Muscle of back (tissue), 13 donors: ENCODE measurements at places on chromosomes 4 and X.
A peak's percentile ranks its signal among the peaks of the same experiment; 100 is the strongest.

GRCh38 chr4:109365939-109366338, 63.5 kb upstream of the COL25A1 start:
- DNase-seq = no peak

DNA sequence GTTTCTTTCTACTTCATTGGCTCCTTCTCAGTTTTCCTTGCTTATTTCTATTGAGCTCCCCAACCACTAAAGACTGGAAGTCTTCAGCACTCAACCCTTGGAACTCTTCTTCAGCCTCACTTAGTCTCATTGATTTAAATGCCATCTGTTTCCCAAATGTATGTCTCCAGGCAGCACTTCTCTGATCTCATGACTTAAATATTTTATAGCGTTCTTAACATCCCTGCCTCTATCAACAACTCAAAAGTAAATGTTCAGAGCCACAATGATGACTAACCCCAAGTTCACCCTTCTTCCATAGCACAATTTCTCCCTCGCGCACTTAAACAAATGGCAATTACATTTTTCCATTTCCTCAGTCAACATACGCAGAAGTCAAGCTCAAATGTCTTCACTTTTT, 1393.3 kb downstream of the ARAP2 start:
- peak; percentile 70 for DNase-seq

DNA sequence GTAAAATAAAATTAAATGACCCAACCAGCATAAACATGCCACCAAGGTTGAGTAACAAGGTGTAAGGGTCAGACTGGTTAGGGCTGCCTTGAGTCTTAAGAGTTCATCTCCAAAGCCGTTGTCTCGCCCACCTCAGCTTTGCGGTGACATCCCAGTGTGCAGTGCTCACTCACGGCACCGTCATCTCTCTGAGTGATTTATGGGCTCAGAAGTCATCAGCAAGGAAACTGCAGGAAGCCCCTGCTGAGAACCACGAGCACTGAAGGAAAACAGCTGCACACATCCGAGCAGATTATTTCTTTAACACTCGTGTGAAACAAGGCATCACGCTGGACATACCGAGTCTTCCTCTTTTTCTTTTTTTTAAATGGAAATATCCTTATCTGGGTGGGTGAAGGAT, 411.1 kb downstream of the TRIML1 start:
- no peak for DNase-seq

DNA sequence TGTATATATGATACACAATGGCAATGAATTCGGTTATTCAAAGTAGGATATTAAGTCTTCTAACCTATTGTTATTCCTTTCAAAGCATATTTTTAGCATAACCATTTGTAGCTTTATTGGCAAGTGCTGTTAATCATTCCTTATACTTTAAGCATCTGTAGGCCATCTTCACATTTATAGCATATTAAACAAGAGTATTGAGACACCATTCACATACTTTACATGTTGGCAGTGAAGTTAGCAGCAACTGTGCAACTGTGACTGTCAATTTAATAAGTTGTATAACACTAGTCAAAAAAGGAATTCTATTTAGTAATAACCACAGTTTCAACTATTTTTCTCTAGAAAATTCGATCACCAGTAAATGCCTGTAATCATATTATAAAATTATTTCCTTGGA, 107.3 kb upstream of the MYOZ2 start:
- peak; percentile 27 for DNase-seq

GRCh38 chrX:118502161-118502789, 6.7 kb downstream of the DOCK11 start:
- DNase-seq = no peak

GRCh38 chrX:22105231-22105630, 73.1 kb downstream of the PHEX start:
- peak; percentile 85 for DNase-seq

- peak; percentile 81 for DNase-seq
These were observed at the start of gene ARX for GRCh38 chrX:25015486-25016360. Gene ARX, minus strand, starts transcription at chrX:25015965. Its CDS starts 228 bp downstream, at chrX:25015737.

DNA sequence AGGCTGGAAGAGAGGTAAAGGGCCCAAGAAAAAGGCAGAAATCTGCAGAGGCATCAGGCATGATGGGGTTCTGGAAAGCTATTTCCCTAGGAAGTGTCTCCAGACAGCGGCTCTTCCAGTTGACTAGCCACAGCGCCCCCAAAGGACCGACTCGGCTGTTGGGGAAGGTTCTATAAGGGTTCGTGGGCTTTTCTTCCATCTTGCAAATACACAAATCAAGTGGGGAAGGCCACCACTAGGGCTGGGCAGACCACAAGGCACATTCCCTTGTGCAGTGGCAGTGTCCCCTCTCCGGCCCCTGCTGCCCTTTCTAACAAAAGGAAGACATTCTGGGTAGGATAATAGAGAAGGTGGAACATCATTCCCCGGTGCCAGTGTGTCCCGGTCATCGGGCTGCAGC, 18.2 kb downstream of the BCOR start:
- no peak for DNase-seq

- DNase-seq = no peak
These were observed 309.6 kb upstream of the DDX53 start for GRCh38 chrX:22690116-22690515.

DNA sequence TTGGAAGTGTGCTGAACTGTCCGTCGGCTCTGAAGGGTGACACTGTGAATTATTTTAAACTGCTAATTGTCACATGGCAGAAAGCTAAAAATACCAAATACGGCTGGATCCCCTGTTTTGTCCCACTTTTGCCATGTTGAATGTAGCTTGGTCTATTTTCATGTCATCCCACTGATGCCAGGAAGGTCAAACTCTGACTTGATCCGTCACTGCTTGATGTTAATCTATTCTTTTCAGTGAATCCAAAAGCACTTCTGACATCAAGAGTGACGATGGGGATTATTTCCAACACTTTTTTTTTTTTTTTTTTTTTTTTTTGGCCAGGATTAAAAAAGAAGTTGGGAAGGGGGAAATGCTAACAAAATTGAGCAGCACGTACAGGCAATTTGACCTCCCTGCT, 734.6 kb upstream of the TENM3 start:
- DNase-seq = no peak

- no peak for DNase-seq
These were observed 297.6 kb downstream of the IDS start for GRCh38 chrX:149207518-149207917.

- no peak for DNase-seq
These were observed 251.4 kb upstream of the DDX53 start for GRCh38 chrX:22748093-22748999.

DNA sequence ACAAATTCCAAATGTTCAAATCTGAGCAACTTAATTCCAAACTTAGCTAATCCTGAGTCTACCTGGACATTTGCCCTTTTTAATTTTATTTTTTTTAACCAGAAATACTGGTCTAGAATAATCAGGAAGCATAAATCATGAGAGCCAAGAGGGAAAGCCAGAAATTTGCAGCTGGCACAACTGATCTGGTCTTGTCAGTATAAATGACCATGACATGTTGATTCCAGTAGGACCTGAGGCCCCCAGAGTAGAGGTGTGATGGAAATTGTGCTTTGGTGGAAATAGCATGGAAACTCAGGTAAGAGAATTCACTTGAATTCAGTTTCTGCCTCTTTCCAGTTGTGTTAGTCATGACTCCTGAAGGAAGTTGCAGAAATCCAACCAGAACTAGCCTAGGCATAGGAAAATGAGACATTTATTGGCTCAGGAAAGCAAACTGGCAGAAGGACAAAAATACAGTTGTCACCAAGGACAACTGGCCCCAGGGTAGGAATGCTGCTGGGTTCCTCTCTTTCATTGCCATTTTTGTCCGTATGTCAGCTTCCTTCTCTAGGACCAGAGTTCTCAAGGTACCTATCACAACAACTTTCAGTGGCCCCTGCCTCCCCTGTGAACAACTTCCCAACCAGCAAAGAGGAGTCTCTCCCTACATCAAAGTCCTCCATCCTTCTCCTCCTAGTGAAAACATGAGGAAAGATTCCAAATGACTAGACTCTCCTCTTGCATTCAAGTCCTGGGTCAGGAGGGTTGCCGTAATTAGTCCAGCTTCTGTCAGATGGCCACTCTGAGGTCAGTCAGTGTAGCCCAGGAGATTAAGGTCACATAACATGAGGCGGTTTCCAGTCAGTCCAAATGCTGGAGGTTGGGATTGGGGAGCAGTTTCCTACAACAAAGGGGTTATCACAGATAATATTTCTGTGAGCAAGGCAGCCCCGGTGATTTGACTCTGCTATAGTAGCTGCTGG, 29.3 kb upstream of the MYOZ2 start:
- DNase-seq = peak; percentile 23

DNA sequence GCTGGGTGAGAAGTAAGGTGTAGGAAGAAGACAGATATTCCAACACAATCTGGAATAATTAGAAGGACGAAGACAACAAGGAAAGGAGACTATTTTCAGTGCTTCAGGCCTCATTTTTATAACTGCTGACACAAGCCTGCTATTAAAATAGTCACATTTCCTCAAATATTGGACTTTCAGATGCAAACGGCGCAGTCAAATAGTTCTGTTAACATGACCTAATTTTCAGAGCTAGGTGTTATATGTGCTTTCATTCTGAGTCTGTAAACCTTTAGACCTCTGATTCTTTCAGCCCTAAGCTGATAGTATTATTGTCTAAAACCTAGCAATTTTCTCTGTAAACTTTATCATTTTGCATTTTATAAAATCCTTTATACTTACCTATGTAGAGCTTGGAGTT, 261.5 kb downstream of the IL1RAPL1 start:
- DNase-seq = no peak

DNA sequence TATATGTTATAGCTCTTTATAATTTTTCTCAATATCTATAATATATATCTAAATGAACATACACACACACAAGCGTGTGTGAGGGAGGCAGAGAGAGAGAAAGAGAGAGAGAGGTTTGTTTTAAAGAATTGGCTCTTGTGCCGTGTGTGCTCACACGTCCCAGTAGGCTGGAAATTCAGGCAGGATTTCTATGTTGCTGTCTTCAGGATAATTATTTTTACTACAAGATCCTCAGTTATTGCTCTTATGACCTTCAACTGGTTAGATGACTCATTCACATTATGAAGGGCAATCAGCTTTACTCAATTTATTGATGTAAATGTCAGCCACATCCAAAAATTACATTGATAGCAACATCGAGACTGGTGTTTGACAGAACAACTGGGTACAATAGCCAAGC, 1520.7 kb upstream of the PCDH7 start:
- no peak for DNase-seq
